Astrocyte of the spinal cord (primary cell): ENCODE measurements at places on chromosomes 5 and 9.

- no peak for DNase-seq
These were observed 1471.1 kb upstream of the ACO1 start for GRCh38 chr9:30913331-30913730.

DNA sequence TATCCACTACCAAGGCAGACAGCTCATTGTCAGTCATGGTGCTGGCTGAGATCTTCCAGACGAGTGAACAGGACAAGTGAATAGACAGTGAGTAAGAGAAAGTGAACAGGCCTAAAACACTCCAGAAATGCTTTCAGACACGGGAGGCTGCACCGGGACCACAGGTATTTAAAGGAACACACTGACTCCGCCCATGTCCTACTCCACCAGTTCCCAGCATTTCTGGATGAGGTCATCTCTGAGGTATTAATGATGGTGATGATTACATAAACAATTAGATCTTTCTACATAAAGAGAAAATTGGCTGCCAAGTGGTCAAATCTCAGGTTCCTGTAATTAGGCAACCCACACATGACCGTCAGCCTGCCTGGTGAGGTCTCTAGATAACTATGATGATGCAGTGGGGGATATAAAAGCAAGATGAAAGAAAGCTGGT lies at the start of gene ACTBL2:
Gene ACTBL2, minus strand, starts transcription at position 141 of the 436 bp plus-strand sequence. Its CDS starts 104 bp downstream, at position 37.
- peak; percentile 83 for DNase-seq

- no peak for DNase-seq
These were observed 49.1 kb upstream of the SEMA4D start for GRCh38 chr9:89547000-89547399.

DNA sequence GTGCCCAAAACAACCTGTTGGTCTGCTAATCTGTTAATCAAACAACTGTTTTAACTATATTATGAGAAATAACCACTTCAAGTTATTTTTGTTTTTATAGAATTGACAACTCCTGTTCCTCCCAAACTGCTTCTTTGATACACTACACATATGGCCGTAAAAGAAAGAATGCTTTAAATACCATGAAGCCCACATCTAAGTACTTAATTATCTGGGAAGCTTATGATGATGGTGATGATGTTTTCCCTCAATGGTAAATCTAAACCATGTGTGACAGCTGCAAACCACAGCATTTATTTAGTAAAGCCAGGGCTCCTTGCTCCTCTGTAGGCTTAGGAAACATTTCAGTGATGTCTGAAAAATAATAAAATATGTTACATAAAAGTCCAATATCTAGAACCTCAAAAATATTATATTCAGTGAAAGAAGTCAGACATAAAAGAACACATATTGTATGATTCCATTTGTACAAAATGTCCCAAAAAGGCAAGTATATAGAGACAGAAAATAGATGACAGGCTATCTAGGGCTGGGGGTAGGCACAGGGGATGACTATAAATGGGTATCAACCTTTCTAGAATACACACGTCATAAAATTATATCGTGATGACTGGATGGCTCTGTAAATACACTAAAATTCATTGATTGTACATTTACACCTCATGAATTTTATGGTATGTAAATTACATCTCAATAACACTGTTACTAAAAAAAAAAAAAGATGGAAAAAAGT lies 154.1 kb downstream of the EFNA5 start:
- DNase-seq = peak; percentile 72

DNA sequence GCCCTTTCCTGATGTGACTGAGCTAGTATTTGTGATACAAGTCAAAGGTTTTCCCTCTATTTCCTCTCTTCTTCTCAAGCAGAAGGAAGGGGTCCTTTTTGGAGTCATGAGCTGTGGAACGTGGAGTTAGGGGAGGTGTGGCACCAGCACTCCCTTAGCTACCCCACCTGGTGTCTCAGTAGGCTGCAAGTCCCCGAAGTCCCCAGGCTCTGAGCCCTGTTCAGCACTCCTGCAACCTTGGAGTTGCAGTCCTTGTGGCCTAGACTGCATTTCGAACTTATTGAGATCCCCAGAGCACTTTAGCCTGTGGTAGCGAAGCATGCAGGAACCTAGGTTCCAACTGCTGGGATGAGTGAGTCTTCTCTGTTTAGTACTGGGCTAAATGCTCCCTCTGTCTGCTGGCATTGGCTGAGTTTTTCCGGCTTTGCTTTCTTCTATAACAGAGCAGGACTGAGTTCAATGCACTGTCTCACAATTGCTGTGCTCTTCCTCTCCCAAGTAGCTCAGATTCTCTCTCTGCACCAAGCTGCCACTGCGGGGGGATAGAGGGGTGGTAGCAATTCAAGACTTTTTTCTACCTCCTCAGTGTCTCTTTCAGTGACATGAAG lies 600.7 kb upstream of the CDH9 start:
- no peak for DNase-seq

- peak; percentile 54 for DNase-seq
These were observed 56.3 kb downstream of the TMEM174 start for GRCh38 chr5:73229271-73229670.

- DNase-seq = no peak
These were observed 214.7 kb downstream of the IRX2 start for GRCh38 chr5:2536632-2537377.

DNA sequence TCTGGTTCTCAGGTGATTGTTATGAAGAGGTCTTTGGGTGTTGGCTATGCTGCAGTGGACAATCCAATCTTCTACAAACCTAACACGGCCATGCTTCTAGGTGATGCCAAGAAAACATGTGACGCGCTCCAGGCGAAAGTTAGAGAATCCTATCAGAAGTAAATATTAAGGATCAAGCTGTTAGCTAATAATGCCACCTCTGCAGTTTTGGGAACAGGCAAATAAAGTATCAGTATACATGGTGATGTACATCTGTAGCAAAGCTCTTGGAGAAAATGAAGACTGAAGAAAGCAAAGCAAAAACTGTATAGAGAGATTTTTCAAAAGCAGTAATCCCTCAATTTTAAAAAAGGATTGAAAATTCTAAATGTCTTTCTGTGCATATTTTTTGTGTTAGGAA lies 101.3 kb downstream of the NNT start:
- no peak for DNase-seq

- no peak for DNase-seq
These were observed 19.7 kb upstream of the ARHGEF28 start for GRCh38 chr5:73606206-73606753.

GRCh38 chr9:107704774-107705173 lies 215.2 kb upstream of the KLF4 start:
- no peak for DNase-seq

GRCh38 chr5:98425640-98426039 lies 347.8 kb upstream of the RGMB start:
- DNase-seq = no peak

- no peak for DNase-seq
These were observed 765.4 kb upstream of the DMAC1 start for GRCh38 chr9:8564960-8565359.

DNA sequence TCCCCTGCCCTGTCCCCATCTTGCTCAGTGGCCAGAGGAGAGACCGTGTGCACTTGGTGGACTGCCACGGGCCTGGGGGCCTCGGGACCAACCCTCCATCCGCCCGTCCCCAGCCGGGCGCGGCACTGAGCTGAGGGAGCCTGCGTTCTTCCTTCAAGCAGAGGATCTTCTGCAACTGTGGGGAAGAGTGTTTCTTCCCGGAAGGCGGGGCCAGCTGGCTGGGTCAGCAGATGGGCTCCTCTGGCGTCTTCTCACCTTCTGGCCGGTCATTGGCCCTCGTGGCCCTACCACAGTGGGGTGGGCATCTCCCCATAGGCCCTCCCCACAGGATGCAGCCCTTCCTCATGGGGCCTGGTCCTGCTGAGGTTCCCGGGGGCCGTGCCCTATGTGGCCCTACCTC lies 17.4 kb downstream of the RXRA start:
- no peak for DNase-seq

DNA sequence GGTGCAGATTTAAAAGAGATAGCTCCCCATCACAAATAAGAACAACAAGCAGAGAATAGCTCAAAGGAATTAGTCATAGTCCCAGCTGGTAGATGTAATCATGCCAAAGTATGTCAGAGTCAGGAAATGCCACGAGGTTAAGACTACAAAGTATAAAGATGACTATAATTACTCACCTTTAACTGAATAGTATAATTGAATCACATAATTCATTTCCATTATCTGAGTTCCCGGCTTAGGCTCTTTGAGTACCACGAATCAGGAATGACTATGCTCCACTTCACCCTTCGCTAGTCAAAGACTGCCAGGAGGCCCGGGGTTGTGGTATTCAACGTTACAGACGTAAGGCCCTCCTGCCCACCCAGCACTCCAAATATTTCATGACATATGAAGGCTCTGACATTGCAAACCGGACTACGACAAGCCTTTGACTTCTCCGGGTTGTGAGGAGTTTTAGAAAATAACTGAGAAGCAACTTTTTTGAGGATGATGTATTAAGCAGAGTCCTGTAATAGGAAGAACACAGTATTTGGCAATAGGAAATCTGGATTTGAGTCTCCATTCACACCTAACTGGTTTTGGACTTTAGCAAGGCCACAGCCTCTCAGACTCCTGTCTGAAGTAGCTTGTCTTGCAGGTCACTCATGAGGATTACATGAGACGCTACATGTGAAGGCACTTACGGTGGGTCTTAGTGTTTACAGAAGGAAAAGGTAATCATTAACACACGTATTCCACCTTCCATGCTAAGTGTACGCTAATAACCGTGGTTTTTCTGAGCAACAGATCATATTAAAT lies 64.6 kb downstream of the ENC1 start:
- DNase-seq = peak; percentile 89

- no peak for DNase-seq
These were observed 84.0 kb upstream of the SLC25A48 start for GRCh38 chr5:135750506-135750905.

DNA sequence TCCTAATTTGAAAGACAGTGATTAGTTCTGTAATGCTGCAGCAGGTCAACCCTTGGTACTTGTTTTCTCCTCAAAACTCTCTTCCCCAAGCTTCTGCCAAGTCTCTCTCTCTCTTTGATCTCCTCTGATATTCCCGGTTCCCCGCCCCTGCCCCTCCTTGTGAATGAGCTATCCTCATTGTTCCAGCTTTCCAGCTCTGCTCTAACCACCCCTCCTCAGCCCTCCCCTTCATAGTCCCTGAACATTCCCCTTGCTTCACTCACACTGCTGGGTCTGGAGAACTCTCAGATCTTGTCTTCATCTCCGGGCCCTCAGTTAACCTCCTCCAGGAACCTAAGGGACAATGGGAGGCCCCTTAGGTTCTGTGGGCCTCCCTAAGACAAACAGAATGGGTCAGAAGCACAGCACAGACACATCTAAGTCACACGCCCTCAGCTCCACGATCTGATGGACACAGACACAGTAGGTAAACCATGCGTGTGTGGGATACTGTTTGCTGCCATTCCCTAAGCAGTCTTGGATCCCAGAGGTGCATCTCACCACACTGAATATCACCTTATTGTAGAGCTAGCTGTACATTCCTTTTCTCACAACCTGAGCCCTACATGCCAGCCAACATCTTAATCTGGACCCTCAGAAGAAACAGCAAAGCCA lies 17.4 kb upstream of the LARP1 start:
- DNase-seq = no peak

DNA sequence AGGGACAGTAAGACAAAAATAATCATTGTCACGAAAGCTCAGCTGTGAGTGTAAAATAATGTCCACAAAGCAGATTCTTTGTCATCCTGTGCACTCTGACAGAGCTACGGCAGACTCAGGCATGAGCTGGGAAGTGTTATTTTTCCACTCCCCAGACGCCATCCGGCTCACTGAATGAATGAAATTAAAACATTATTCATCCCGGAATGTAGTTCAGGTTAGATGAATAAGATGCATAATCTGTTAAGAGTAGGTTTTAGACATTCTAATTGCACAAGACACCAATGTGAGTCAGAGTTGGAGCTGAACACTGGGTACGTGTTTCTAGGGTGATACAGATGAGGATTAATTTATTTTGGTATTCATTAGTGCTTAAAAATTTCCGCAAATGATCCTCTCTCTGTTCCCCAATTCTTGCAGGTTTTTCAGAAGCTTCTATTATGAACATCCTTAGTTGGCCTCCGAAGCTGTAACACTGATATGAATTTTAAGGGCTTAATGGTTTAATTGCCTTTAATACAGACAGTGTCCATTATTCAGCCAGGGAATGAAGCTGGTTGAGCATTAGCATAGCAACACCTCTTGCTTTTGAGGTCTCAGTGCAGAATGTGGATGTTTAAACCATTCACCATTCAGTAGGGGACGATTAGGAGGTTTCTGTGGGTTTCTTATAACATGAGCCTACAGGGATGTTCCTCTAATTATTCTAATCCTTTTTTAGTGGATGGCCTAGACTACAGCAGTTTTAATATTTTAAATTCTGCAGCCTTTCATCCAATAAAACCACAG lies 65.6 kb upstream of the FRRS1L start:
- peak; percentile 54 for DNase-seq

DNA sequence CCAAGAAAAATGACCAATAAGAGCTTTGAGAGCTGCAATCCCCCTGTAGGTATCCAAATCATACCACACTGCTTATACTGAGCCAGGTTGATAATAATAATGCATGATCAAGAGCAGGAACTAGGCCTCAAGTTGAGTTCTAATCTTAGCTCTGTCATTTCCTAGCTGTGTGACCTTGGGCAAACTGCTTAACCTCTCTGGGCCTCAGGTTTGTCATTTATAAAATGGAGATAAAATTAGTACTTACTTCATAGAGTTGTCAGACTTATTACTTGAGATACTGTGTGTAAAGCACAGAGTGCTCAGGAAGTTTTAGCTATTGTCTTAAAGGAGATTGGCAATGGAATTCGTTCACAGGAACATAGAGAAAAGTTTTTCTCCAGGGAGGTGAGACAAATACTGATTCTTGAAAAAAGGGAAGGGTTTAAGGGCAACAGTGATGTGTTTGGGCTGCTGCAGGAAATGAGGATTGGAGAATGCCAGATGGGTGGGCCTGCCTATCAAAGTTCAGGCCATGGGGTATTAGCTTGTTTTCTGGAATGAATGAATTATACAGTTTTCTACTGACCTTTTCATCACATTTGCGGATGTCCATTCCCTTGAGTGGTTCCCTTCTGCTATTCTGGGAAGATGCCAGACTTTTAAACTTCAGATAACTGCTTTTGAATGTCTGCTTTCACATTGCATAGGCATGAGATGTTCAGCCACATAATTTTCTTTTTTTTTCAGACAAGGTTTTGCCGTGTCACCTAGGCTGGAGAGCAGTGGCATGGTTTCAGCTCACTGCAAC lies 10.2 kb upstream of the ATP6V0E1 start:
- peak; percentile 45 for DNase-seq

DNA sequence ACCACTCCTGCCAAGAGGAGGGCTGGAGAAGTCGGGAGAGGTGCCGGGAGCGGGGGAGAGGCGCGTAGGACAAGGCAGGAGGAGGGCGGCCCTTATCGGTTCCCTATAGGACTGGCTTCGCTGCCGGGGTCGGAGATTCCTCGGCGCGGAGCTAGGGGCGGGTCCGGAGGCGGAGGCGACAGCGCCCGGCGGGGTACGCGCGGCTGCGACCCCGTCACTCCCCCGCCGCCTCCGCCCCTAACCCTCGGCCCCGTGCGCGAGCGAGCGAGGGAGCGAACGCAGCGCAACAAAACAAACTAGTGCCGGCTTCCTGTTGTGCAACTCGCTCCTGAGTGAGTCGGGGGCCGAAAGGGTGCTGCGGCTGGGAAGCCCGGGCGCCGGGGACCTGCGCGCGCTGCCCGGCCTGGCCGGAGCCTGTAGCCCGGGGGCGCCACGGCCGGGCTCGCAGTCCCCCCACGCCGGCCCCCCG lies 2.0 kb downstream of the GLIS3 start:
- DNase-seq = peak; percentile 68

GRCh38 chr5:100434815-100435214 lies 100.4 kb upstream of the FAM174A start:
- DNase-seq = no peak

- no peak for DNase-seq
These were observed 288.5 kb upstream of the ANKH start for GRCh38 chr5:15160091-15160490.

- no peak for DNase-seq
These were observed 135.2 kb downstream of the C9orf152 start for GRCh38 chr9:110072597-110073355.
